Mesothelial cell of epicardium (in vitro differentiated cells): ENCODE measurements at places on chromosomes 11 and 22.

DNA sequence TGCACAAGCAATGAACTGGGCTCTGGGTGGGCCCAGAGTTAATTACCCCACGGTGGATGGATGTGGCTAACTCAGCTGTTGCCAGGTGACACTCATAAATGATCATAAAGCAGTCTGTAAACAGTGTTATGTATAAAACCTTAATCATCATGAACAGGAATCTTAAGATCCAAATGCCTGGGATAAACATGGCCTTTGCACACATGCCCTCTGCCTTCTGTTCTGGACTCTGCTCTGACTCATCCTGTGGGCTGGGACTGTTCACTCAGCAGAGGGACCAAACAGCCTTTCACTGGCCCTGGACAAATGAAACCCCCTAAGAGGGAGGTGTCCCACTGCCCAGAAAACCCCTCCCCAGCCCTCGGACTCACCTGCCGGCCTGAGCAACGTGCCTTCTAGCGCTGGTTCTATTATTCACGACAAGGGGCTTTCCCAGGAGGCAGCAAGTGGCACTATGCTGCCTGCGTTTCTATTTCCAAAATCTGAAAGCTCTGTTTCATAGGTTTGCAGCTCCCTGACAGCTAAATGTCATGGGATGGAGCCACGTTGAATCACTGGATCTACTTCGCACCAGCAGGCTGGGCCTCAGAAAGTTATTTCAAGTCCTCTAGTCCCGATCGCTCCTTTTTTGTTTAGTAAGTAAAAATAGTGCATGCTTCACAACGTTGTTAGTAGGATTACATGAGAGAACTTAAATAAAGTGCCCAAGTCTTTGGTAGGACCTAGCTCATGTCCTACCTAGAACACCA lies 53.0 kb downstream of the LARGE1 start:
- H3K27ac ChIP-seq, result no peak overlapping the region
- H3K4me3 ChIP-seq, result no peak overlapping the region
- no peaks in the 10 kb centered on the region for H3K27me3 ChIP-seq
- no peaks in the 10 kb centered on the region for H3K36me3 ChIP-seq

DNA sequence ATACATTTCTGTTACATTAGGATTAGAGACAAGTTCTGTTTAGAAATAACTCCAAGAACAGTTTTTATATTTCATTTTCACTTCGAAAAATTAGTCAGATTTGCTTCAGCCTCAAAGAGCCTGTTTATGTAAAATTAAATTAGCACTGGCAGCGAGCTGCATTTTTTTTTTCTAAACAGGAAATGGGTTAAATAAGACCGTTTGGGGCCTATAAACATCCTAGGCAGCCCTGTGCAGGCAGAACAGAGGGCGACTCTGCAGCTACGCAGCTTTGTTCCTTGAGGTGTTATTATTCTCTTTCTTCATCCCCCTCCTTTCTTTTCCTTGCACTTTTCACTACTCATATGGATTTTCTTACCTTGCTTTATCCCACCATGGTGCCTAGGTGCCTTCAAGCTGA lies 48.7 kb downstream of the CWC15 start:
- H3K4me3 ChIP-seq, result no peak overlapping the region
- no peak for DNase-seq
- no peaks in the 10 kb centered on the region for H3K36me3 ChIP-seq

- H3K27me3 ChIP-seq, result no peaks in the 10 kb centered on the region
- H3K4me1 ChIP-seq, result peaks cover 38% of the 10 kb centered on the region
- H3K36me3 ChIP-seq, result peaks cover 1% of the 10 kb centered on the region
- H3K4me3 ChIP-seq, result no peak overlapping the region
- H3K27ac ChIP-seq, result no peak overlapping the region
Observed at GRCh38 chr11:73204711-73205121, 13.4 kb upstream of the P2RY2 start.

GRCh38 chr11:112004389-112004788 lies 20.8 kb upstream of the DLAT start:
- H3K27ac ChIP-seq, result no peak overlapping the region
- no peak overlapping the region for H3K4me3 ChIP-seq
- no peaks in the 10 kb centered on the region for H3K27me3 ChIP-seq
- peaks cover 42% of the 10 kb centered on the region for H3K36me3 ChIP-seq

- H3K27me3 ChIP-seq, result no peaks in the 10 kb centered on the region
- DNase-seq, result no peak
- H3K4me3 ChIP-seq, result no peak overlapping the region
- no peak overlapping the region for H3K27ac ChIP-seq
Observed at GRCh38 chr22:17213976-17214375, 5.3 kb downstream of the ADA2 start.

DNA sequence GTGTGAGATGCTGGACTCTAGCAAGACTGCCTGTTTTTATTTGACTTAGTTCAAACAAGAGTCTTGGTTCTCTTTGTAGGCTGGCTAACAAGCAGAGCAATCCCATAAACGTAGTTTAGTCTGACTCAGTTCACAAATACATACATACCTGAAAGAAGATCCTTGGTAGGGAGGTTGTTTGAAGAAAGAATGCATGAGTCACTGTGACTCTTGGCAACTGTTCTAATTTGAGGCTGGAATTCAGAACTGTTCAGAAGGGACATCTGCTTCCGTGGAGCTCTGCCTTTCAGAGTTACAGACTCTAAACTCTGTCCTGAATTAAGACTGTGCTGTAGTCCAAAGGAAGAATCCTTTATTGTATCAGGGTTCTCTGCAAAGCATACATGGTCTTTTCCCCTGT lies 32.2 kb downstream of the C2CD3 start:
- H3K4me3 ChIP-seq, result peak overlapping the region; percentile 40
- DNase-seq, result no peak
- peaks cover 69% of the 10 kb centered on the region for H3K4me1 ChIP-seq
- H3K27ac ChIP-seq, result peak overlapping the region; percentile 99
- H3K27me3 ChIP-seq, result no peaks in the 10 kb centered on the region

GRCh38 chr11:16881766-16882165 lies 132.4 kb downstream of the PLEKHA7 start:
- H3K27me3 ChIP-seq, result no peaks in the 10 kb centered on the region
- no peak overlapping the region for H3K4me3 ChIP-seq
- no peak overlapping the region for H3K27ac ChIP-seq
- DNase-seq, result no peak
- H3K4me1 ChIP-seq, result peaks cover 40% of the 10 kb centered on the region

- peaks cover 37% of the 10 kb centered on the region for H3K27me3 ChIP-seq
- no peaks in the 10 kb centered on the region for H3K36me3 ChIP-seq
- DNase-seq, result no peak
- no peak overlapping the region for H3K4me3 ChIP-seq
- peak overlapping the region; percentile 88 for H3K27ac ChIP-seq
Observed at GRCh38 chr22:37431801-37432707, 4.8 kb upstream of the ELFN2 start.

- peaks cover 12% of the 10 kb centered on the region for H3K27me3 ChIP-seq
- H3K4me1 ChIP-seq, result peaks cover 35% of the 10 kb centered on the region
- H3K27ac ChIP-seq, result peak overlapping the region; percentile 61
- no peak for DNase-seq
- no peak overlapping the region for H3K4me3 ChIP-seq
Observed at GRCh38 chr22:36253523-36254490, 874 bp downstream of the APOL1 start.

DNA sequence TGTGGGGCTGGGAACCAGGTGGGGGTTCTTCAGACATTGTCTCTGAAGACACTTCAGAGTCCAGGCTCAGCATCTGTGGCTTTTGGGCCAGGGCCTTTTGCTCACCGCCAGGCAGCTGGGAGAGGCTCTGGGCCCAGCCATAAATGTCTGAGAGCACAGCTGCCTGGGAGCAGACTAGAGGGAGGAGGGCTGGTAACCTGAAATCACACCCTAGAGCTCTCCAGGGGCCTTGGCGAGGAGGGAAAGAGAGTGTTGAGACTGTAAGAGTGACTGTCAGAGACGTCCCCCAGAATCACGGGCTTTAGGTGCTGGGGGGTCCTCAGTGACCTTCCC lies 4.1 kb downstream of the TRABD start:
- no peak for DNase-seq
- H3K4me1 ChIP-seq, result peaks cover 25% of the 10 kb centered on the region
- H3K27me3 ChIP-seq, result no peaks in the 10 kb centered on the region
- peak overlapping the region; percentile 53 for H3K4me3 ChIP-seq

GRCh38 chr11:121550247-121551030 lies 97.7 kb upstream of the SORL1-AS1 start:
- no peak overlapping the region for H3K27ac ChIP-seq
- no peaks in the 10 kb centered on the region for H3K4me1 ChIP-seq
- H3K4me3 ChIP-seq, result no peak overlapping the region
- no peak for DNase-seq
- no peaks in the 10 kb centered on the region for H3K27me3 ChIP-seq

DNA sequence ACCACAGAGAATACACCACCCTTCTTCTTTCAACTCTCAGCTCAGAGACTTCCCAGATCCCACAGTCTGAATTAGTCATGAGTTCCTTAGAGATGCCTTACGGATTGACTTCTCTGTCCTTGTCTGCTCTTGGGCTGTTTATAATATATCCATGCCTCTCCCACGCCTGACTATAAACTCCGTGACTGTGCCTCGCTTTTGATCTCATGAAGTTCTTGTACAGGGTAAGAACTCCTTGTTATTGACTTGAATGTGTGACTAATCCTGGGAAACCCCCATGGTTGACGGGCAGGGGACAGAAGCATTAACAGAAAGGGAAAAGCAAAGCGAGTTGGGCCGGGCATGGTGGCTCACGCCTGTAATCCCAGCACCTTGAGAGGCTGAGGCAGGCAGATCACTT lies 62.4 kb upstream of the POU2AF1 start:
- H3K36me3 ChIP-seq, result no peaks in the 10 kb centered on the region
- DNase-seq, result no peak
- H3K4me1 ChIP-seq, result peaks cover 15% of the 10 kb centered on the region
- peaks cover 30% of the 10 kb centered on the region for H3K27me3 ChIP-seq
- H3K27ac ChIP-seq, result no peak overlapping the region

DNA sequence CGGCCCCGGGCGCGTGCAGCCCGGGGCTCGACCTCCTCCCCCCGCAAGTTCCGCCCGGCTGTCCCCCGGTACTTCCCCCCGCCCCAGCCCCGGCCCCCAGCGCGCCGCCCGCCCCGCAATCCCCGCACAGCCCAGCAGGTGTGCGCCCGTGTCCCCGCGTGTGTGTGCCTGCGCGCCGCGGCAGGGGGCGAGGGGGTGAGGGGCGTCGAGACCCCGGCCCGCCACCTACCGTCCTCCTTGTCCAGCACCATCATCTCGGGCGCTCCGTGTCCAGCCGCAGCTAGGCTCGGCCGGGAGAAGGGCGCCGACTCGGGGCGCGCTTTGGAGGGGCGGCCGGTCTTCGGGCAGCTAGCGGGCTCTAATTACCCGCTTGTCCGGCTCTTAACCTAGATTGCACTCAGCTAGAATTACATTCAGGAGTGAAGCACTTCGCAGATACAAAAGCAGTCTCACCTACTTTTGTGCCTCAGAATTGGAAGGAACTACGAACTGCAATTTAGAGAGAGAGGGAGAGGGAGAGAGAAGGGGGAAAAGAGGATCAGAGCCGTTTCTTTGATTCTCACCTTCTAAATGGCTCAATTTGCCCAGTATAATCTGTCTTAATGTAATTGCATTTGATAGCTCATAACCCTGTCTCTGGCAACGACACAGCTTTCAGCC lies 439 bp downstream of the LMO1 start:
- peak; percentile 40 for DNase-seq
- peaks cover 13% of the 10 kb centered on the region for H3K4me1 ChIP-seq
- H3K27ac ChIP-seq, result no peak overlapping the region
- H3K36me3 ChIP-seq, result no peaks in the 10 kb centered on the region

- peaks cover 45% of the 10 kb centered on the region for H3K27me3 ChIP-seq
- H3K36me3 ChIP-seq, result no peaks in the 10 kb centered on the region
- no peak within 1 kb of the TSS for H3K27ac ChIP-seq
Observed at GRCh38 chr11:34620820-34621792, at the start of gene EHF. EHF (plus strand) TSS chr11:34621093; CDS start chr11:34642631, 21,538 bp downstream.
